NCI-H446 treated with DMSO at 0.1 percent for 48 hours (cell line): ENCODE measurements at places on chromosomes 16 and 17.

- no peak for DNase-seq
These were observed 7.9 kb upstream of the SCNN1G start for GRCh38 chr16:23174622-23175021.

DNA sequence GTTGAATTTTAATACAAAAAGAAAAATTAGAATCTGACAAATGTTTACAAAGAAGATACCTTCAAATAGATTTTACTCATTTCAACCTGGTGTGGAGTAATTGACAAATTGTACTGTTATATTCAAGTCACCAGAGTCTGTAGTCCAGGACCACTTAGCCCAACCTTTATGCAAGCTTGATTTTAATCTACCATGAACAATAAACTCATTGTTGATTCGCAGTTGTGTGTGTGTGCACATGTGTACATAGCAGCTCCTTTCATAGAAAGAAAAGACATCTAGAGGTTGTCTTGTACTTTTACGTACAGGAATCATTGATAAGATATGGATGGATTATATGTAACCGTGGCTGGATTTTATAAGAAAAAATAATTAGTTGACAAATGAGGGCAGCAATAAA lies 20.7 kb upstream of the LRRC37A start:
- DNase-seq, result no peak

DNA sequence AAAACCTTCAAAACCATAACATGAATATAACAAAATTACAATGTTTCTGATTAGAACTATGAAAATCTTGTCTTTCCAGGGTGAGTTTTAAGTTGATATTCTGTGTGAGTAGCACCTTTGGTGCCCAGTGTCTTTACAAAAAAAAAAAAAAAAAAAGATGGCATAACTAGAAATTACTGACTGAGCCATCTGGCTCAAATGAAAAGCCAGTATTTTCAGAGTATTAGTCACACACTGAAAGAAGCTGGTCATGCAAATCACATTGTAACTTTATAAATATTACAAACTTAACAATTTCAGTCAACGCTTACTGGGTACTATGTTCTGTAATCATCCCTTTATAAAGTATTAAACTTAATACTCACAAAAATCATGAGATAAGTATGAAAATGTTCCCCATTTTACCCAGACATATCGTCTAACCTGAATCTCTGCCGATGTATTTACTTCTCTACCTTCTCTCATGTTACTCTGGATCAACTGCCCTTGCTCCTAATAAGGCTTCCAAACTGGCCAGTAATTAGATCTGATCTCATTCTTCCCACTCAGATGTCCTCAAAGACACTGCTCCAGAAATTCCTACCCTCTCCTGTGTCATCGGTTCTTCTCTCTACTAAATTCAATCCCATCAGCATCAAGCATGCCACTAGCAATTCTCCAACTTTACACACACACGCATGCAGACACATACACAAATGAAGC lies 25.4 kb downstream of the UBE2G1 start:
- DNase-seq, result peak; percentile 2

DNA sequence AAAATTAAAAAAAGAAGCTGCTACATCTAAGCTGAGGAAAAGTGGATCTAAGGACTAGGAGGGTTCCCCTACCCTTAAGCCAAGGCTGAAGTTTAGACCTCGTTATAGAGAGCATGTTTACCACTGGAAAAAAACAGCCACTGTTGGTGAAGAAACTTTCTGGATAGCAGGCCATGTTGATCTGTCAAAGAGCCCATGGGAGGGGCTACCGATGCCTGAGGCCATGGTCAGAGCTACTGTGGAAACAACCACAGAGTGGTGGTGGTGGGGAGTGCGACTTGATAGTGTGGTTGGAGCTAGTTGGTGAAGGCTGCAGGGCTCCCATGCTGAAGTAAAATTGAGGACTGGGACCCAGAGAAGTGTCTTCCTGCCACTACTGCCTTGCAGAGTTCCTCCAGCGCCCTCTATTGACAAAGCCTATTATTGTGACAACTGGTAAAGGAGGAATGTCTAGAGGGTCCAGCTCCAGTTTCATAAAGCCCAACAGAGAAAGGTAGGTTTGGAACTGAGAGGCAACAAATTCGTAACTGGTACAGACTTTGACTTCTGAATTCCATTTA lies 12.7 kb upstream of the FAM20A start:
- DNase-seq, result peak; percentile 8

DNA sequence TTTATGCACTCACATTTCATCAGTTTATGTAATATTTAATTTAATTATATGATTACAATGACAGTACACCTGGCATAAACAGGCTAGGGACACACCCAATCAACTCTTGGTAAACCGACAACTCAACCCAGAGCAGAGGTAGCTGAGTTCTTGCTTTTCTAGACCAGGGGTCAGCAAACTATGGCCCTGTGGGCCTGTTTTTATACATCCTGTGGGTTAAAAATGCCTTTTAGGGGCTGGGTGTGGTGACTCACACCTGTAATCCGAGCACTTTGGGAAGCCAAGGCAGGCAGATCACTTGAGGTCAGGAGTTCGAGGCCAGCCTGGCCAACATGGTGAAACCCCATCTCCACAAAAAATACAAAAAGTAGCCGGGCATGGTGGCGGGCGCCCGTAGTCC lies 99.2 kb upstream of the TMEM97 start:
- DNase-seq, result no peak

GRCh38 chr16:21037168-21037567 lies 113.5 kb downstream of the DNAH3 start:
- DNase-seq, result no peak

- DNase-seq, result no peak
These were observed 6.8 kb upstream of the WDR45B start for GRCh38 chr17:82655038-82655479.

- no peak for DNase-seq
These were observed 507 bp downstream of the FHOD1 start for GRCh38 chr16:67246756-67247191.

GRCh38 chr16:83995754-83996153 lies 27.7 kb downstream of the NECAB2 start:
- no peak for DNase-seq

DNA sequence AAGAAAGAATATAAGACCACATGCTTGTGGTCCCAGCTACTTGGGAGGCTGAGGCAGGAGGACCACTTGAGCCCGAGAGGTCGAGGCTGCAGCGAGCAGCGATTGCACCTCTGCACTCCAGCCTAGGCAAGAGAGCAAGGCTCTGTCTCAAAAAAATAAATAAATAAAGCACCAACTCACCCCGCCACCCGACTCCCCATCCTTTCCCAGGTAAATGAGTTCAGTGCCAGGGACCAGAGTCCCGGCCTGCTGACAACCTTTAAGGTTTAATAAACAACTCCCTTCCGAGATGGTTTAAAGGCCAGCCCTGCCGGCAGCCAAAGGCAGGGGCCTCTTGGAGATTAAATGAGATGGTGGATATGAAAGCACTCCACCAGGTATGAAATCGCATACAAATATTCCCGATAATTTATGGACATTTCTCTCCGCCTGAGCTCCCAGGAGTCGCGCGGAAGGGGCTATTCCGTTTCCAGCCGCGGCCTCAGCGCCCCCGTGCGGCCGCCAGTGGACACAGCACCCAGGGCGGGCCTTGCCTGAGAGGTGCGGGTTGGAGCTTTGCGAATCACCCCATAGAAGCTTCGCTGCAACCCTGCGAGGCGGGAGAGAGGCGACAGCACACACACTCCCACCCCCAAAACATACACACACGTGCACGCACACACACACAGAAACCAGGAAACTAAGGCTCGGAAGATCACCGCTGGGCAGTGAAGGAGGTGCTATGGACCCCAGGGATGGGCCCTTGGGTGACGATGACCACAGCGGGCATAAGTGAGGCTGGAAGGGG lies 4.0 kb upstream of the RPL38 start:
- DNase-seq, result no peak

GRCh38 chr16:79211586-79211985 lies 389.0 kb downstream of the MAF start:
- no peak for DNase-seq

DNA sequence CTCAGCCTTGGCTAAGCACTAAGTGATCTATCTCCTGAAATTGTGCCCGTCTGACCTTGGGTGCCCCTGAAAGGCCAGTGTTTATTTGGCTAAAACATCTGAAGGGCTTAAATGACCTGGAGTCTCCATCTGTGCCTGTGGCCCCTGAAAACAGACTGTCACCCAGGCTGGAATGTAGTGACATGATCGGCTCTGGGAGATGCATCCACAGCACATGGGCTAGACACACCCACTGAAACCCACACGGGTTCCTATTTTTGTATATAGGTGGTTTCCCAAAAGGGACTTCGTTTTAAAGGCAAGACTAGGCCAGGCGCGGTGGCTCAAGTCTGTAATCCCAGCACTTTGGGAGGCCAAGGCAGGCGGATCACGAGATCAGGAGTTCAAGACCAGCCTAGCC lies 13.5 kb downstream of the CEP295NL start:
- DNase-seq, result no peak

- no peak for DNase-seq
These were observed 10.8 kb downstream of the KCTD5 start for GRCh38 chr16:2692948-2693651.

- DNase-seq, result no peak
These were observed 79.9 kb downstream of the RMI2 start for GRCh38 chr16:11425140-11425539.

DNA sequence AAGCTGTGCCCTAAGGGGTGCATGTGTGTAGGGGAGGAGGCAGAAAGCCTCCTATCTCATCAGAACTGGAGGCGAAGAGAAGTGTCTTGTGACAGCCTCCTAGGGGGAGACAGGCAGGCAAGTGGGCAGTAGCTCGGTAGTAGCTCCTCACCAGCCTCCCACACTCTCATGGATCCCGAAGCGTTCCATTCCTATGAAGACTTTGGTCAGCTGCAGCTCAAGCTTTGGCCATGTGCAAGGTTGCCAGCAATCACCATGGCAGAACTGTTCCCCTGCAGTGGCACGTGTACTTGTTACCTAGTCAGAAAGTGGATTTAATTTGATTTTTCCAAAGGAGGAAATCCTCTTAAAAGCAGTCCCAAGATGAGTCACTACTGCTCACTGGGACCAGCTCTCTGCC lies 6.7 kb downstream of the MRPL58 start:
- DNase-seq, result no peak

- no peak for DNase-seq
These were observed 56.4 kb upstream of the FAM20A start for GRCh38 chr17:68657576-68657975.

GRCh38 chr17:62678214-62678919 lies 50.9 kb downstream of the MRC2 start:
- no peak for DNase-seq

GRCh38 chr17:28567604-28568003 lies 3.7 kb downstream of the PIGS start:
- no peak for DNase-seq

DNA sequence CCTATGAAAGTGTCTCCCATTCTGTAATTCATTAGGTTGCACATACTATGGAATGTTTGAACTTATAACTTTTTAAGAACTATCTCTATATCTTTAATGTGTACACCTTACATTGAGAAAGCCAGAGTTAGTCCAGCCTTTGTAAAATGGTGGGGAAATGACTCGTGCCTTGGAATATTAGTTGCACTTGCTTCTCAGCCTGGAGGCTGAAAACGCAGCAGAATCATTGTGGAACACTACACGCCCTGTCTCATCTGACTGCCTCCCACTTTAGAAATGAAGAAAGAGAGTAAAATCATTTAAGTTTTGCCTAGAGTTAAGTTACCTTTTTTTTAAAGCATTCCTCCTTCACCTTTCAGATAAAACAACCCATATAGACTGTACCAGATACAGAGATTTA lies 90.7 kb upstream of the WSB1 start:
- no peak for DNase-seq

DNA sequence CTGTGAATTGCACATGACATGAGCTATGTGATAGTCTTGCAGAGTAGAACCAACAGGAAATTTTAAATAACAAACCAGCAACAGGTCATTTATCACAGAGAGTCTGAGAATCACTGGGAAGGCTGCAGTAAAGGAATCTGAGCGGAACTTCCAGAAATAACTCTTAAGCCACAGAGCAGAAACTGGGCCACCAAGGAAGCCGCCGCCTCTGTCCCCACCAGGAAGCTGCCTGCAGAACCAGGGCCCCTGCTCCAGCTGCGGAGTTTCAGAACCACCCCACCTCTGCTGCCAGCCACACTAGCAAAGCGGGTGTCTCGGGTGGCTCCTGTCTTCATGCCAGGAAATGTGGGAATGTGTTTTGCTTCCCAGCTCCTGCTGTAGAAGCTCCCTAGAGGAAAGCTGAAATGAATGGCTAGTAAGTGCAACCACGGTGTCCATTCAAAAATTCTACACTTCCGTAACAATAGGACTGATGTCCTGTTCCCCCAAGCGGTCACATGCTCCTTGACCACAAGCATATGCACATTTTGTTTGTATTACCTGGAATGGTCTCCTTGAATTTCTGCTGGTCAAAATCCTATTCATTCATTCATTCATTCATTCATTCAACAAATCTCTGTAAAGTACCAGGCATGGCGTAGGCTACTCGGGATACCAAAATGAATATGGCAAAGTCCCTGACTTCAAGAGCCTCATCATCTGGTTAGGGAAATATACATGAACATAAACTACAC lies 7.7 kb upstream of the ITPRIPL2 start:
- no peak for DNase-seq

DNA sequence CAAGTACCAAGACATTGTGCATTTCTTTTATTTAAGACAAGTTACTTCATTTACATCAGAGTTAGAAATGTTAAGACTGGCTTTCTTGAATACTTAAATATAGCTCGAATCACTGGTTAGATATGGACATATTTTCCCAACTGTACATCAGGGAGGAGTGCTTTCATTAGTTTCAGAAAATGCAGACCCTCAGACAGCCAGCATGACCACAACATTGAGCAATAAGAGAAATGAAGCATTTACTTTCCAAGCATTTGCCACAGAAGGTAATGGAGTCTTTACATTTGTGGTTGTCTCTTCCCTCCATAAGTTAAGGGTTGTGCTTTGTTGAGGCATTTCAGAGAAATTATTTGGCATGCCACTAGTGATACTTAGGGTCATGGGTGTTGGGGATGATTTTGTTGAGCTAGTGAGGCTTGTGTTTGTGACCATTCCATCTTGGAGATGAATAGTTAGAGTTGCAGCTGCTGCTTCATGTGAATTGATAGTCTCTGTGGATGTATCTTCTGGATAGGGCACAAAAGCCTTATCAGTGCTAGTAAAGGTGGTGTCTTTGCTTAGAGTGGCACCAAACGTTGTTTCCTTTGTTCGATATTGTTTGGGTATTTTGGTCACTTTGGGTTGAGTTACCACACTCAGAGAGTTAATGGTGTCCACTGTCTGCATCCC lies 2.1 kb downstream of the OMG start:
- DNase-seq, result no peak

DNA sequence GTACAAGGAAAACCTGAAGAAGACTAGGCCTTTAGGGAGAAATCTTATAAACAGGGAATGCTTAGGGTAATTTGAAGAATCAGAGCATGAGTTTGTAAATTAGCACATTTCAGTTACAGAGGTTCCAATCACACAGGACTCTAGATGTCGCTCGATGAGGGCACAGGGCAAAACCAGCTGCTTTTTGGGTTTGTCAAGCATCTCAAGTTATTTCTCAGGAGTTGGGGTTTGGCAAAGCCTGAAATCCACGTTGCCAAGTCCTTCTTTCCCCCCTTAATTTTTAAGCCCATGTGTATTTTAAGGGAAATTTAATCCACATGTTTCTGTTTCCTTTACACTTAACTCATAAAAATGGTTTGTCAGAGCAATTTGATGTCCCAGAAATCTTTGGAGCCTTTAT lies 146.9 kb downstream of the ANKFN1 start:
- DNase-seq, result no peak
